ENCODE measurements at places on chromosomes 6 and 20.

- peak; percentile 72 for DNase-seq
Observed at GRCh38 chr6:127582777-127583462, 5.9 kb downstream of the C6orf58 start.

- no peak for DNase-seq
Observed at GRCh38 chr6:152700427-152700826, 2.7 kb downstream of the MYCT1 start.

GRCh38 chr6:26218824-26219223 is 131.6 kb downstream of the HFE start:
- no peak for DNase-seq

DNA sequence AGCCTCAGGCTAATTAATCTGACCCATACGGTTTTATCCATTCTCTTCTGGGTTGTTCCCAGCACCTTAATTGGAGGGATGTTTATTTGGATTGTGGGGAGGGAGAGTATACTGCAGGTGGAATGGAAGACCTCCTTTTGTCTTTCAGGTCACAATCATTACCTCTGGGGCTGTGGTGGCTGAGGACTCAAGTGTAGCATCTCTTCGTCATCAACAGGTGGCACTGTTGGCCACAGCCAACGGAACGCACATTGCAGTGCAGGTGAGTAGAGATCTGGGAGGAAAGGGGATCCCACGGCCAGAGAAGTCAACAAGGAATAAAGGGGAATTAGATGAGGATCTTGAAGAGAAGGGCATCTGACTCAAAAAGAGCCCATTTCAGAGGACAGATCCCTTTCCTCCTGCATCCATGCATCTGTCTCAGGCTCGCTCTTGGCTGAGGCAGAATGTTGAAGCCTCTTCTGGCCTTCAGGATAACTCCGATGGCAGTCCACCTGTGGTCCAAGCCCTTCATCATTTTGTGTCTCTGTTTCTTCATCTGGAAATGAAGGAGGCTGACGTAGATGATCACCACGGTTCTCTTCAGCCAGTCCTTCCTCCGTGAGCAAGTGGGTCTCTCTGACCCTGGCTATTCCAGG is 3.2 kb upstream of the DEF6 start:
- DNase-seq, result peak; percentile 25

DNA sequence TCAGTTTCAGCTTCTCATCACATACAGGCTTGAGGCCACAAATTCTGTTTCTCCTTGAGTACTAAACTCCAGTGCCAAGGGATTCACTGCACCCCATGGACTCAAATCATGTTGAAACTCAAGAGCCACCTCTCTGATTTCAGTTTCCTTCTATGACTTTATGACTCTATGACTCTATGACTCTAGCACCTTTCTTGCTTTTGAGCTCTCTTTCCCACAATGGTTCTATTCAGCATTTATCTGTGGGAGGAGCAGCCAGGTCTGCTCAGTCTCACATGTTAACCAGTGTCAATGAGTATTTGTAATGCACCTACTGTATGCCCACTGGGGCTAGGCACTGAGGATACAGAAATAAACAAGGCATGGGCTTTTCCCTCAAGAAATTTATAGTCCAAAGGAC is 14.6 kb upstream of the SLC22A2 start:
- no peak for DNase-seq

- DNase-seq, result peak; percentile 67
Observed at GRCh38 chr20:38117635-38118034, 47.4 kb downstream of the TGM2 start.

GRCh38 chr20:47785854-47786764 is 828 bp upstream of the SULF2 start:
- peak; percentile 85 for DNase-seq

GRCh38 chr20:47247972-47248371 is 108.5 kb downstream of the ZMYND8 start:
- DNase-seq, result no peak

DNA sequence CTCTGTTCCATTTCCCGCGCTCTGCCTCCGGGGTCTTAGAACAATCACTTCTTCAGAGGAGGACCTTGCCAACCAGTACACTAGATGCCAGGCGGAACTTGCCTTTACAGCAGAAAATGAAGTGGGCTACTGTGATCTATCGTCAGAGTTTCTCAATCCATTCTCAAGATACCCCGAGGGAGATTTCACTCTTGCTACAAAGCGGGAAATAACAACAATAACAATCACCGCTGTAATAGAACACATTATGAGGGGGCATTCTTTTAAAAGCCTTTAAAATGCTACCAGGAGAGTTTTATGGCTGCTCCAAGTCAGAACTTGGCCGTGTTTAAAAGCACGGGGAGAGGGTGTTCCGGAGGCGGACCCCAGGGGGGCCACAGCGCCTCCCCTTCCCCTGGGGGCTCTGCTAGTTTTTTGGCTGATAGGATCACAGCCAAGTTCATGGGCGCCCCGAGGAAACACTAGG is 617.0 kb upstream of the AGPAT4 start:
- DNase-seq, result no peak

DNA sequence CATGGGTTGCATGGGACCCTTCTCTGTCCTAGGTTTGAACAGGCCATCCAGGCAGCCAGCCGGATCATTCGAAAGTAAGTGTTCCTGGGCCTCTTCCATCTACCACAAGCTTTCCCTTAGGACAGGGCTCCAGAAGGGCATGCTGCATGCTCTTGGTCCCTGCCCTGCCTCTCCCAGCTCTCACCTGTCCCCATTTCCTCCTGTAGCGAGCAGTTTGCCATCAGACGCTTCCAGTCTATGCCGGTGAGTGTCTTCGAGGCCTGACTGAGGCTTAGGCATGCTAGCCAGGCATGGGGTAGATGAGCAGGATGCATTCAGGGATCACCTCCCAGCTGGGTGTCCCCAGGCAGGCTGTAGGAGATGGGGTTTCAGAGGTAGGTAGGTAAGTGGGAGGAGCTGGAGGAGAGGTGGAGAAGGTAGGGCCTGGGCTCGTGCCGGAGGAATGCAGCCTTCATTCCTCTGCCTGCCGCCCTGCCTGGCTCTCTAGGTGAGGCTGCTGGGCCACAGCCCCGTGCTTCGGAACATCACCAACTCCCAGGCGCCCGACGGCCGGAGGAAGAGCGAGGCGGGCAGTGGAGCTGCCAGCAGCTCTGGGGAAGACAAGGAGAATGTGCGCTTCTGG is 4.3 kb downstream of the CDC25B start:
- DNase-seq, result no peak

DNA sequence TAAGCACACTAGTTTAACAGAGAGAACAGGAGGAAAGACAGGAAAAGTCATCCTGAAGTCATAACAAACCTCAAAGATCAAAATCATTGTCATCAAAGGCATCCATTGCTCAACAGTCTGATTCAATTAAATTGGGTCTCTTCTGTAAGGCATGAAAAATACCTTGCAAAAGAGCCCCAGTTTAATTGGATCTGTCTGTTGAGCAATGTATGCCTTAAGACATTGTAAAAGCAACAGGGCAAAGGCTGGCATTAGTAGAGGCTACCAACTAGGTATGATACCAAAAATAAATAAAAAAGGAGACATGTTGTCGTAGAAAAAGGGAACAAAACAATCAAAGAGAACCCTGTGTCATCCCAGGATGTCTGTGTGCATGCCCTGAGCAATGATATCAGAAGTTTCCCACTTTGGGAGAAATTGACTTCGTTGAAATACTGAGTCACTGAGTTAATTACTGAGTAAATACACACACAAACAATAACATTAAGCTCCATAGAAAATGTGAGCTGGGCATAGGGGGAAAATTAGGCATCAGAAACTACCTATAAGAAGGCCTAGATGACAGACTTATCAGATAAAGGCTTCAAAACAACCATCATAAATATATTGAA is 1013.8 kb upstream of the CITED2 start:
- DNase-seq, result no peak

DNA sequence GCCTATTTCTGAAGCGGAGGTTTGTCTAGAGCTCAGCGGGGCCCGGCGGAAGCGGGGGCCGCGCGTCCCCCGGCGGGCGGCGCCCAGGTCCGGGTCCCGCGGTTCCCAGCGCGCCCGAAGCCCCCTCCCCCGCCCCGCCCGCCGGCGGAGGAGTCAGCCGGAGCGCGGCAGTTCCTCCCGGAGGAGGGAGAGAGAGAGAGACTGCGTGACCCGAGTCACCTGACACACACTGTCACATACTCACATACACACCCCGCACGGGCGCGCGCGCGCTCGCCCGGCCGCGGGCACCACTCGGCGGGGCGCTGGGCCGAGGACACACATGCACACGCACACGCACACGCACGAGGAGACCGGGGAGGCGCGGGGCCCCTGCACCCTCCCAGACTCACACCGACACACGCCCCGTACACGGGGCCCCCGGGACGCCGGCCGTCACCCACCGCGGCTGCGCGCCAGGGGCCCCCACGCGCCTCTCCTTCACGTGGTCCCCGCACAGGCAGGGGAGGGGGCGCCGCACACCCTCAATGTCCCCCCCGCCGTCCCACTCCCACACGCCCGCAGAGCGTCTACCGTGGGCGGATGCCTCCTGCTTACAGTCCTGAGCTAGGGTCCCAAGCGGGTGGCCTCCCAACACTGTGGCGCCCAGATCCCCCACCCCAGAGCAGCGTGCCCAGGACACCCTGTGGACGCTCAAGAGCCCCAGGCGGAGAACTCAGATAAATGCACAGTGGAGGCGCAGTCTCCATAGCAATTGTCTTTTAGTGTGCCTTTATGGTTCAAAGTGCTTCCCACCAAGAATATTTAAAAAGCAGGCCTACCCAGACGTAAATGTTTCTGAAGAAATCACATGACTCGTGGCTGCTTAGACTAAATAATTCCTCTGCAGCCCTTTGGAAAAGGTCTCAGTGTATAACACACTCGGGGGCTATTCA is at the start of gene RRAGD:
Gene RRAGD (minus strand): TSS at position 203 of the 935 bp plus-strand sequence. CDS start 280 bp downstream, outside the sequence.
- peak; percentile 19 for DNase-seq

DNA sequence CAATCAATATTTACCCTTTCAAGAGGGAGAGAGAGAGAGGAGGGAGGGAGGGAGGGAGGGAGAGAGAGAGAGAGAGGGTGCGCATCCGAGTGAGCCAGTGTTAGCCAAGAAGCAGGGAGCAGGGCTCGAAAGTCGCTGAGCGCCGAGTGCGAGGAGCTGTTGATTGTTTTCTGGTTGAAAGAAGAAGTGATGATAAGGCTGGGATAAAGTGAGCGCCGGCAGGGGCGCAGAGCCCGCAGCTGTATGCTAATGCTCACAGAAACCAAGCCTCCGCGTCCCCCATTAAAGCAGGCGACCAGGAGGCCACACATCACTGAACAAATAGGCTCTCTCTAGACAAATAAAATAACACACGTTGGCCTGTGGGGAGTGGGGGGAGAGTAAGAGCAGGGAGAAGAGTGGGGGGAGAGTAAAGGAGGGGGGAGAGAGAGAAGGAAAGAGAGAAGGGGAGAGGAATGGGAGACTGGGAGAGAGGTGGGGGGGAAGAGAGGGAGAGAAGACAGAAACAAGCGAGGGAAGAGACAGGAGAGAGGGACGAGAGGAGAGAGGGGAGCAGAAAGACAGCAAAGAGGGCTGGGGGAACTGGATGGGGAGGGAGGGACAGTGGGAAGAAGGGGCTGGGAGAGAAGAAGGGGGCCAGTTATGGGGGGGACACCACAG is 5.0 kb upstream of the INSM1 start:
- DNase-seq, result no peak

DNA sequence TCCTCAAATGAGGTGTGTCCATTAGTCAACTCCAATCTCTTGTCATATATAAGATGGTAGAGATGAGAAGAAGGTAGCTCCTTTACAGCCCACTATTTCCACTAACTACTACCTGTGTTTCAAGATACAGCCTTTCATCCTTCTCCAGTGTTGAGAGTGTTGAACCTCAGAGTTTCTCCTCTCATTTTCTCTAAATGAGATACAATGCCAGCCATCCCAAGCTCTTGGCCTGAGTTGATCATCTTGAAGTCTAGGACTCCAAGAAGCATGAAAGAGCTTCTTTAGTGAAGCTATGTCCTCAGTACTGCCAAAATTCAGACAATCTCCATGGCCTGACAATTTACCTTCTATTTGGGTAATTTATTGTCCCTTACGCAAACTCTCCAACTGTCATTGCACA is 548 bp upstream of the HLA-DRA start:
- no peak for DNase-seq

- peak; percentile 47 for DNase-seq
Observed at GRCh38 chr20:36384022-36384619, 78.0 kb downstream of the DLGAP4 start.

DNA sequence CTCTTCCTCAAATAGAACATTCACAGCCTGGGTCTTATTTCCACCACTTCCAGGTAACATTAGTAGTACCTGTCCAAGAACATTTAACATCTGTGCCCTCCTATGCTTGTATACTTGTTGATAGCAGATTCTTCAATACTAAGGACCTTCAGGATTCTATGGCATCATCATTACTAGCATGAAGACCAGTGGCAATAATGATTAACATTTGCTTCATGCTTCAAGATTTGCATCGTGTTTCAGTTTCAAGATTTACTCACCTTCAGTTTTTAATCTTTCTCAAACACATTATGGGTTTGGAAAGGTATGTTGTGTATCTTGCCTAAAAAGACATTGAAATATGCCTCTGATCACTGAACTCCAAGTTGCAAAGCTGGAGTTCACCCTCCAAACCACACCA is 412.8 kb upstream of the NRSN1 start:
- no peak for DNase-seq

DNA sequence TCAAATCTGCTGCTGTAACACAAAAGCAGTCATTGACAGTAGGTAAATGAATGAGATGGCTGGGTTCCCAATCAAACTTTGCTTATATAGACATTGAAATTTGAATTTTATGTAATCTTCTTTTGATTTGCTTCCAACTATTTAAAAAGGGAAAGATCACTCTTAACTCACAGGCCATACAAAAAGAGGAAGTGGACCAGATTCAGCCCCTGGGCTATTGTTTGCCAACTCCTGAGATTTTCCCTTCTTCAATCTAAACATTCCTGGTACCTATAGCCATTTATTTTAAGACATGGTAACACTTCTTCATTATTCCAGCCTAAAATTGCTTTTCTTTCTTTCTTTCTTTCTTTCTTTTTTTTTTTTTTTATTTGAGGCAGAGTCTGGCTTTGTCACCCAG is 260.6 kb downstream of the TFAP2A start:
- no peak for DNase-seq

DNA sequence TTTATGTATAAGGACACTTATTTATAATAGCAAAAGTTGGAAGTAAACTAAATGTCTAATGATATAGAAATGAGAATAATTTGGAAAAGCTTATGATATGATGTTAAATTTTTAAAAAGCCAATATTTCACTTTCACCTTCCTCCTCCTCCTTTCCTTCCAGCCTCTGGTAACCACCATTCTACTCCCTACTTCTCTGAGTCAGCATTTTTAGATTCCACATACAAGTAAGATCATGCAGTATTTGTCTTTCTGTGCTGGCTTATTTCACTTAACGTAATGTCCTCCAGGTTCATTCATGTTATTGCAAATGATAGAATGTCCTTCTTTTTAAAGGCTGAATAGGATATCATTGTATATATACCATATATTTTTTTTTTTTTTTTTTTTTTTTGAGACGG is 180.2 kb downstream of the RNF144B start:
- DNase-seq, result no peak

GRCh38 chr6:158766621-158767455 is 52.3 kb downstream of the EZR start:
- no peak for DNase-seq

- DNase-seq, result no peak
Observed at GRCh38 chr6:76422511-76423213, 350.2 kb upstream of the IMPG1 start.

Data from fibroblast of skin of scalp (primary cell).